T-cell (primary cell): ENCODE measurements at places on chromosomes 3 and 15. TPM values are rescaled to one million over a fixed set of nuclear protein-coding genes. Genes with fewer than 3 reads are reported as not detected.

Gene SLC6A1
- total RNA-seq = 0.16 TPM

Gene TMEM212
- not detected for total RNA-seq

Gene EFL1
- total RNA-seq = 22.0 TPM

DNA sequence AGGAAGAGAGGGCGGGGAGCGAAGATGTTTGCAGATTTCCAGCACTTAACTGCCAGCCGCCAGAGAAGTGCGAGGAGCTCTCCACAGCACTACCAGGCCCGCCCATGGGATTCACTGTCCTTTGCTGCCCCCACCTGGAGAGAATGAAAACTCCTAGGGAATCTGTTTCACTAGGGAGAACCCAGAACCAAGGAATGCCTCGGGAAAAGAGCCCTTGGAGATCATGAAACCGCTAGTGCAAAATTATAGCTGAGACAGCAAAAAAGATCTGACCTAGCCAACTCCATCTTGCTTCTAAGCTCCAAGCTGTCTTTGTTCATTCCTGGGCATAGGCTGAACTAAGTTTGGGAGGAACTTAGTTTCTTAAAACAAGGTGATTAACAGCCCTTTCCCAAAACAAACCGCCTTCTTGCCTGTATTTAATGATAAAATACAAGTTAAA, 82.6 kb upstream of the GCNT3 start:
- peak; percentile 54 for DNase-seq

GRCh38 chr3:458653-459310, 262.2 kb downstream of the CHL1 start:
- DNase-seq = no peak

Gene SGO1
- 0.58 TPM for total RNA-seq

Gene REC114
- total RNA-seq = not detected

Gene PDE12
- 32.5 TPM for total RNA-seq

Gene CCR5
- 12.5 TPM for total RNA-seq

Gene SYNM
- total RNA-seq = 7.3 TPM

DNA sequence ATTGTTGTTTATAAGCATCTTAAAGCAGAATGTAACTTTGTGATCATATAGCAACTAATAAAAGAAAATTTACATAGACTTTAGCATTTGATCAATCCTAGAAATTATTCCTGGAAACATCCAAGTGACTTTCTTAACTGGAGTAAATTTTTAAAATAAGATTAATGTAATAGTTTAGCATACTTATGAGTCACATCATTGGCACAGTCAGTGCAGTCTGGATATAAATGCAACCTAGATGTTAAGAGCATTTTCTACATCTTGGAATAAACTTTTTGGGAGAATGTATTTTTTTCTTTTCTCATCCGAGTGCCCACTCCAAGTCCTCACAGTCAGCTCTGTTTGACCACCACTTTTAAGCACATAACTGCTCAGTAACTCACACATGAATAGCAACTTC, 324.6 kb upstream of the PLSCR5 start:
- no peak for DNase-seq

- no peak for DNase-seq
Observed at GRCh38 chr15:39365161-39365560, 215.7 kb upstream of the THBS1 start.

DNA sequence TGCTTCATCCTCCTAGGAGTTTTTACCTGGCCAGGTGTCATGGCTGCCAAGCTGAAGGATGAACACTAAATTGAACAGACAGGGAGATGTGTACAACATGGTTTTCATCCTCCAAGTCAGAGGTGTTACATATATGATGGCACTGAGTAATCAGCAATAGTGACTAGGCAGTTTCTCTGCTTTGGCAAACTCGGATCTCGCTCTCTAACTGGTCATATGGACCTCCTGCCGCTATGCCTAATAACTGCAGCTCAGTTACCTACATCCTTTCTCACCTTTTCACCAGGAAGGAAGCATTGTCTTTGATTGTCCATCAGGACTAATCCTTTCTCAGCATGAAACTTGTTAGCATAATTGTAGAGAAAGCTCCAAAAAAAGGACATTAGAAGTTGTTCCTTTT, 175.9 kb upstream of the PLSCR5 start:
- no peak for DNase-seq

- DNase-seq = no peak
Observed at GRCh38 chr3:14289590-14290461, 111.2 kb downstream of the LSM3 start.

GRCh38 chr15:99682455-99682854, 50.8 kb downstream of the LYSMD4 start:
- no peak for DNase-seq

DNA sequence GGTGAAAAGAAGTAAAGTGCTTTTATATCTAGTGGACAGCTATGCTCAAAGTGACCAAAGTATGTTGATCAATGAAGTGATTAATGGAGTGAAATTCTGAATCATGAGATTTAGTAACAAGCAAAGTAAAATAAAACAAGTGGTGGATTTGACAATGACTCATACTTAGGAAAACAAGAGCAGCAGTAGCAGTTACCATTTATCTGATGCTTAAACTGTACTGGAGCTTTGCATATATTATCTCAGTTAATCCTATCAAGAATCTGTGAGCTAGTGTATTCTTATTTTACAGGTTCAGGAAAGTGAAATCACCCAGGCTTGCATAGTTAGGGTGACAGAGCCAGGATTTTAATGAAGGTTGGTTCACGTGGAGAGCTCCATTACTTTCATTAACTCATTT, 50.6 kb upstream of the SPATA16 start:
- no peak for DNase-seq

DNA sequence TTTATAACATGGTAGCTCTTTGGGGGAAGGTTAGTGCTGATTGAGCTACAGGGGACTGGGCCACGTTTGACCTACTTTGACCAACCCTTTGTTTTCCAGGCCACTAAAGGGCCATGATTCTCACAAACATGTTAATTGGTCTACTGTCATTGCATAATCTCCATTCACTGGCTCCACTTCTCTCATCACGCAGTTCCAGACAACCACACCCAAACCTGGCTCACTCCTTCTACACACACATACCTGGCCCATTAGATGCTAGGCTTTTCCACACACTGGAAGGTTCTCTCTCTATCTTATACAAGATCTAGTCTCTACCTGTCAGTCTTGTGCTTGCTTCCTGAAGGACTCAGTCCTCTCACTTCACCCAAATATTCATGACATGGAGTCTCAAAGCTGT, 15.9 kb downstream of the TGM5 start:
- DNase-seq = no peak

Gene DUOXA1
- total RNA-seq = 0.91 TPM

Gene ANKDD1A
- total RNA-seq = 13.4 TPM
